Lower leg skin (tissue), 4 donors: ENCODE measurements at places on chromosomes 5 and 9. TPM values are rescaled to one million over a fixed set of nuclear protein-coding genes. Genes with fewer than 3 reads are reported as not detected.

- DNase-seq = no peak
Observed at GRCh38 chr5:121144764-121145163, 680.7 kb downstream of the PRR16 start.

DNA sequence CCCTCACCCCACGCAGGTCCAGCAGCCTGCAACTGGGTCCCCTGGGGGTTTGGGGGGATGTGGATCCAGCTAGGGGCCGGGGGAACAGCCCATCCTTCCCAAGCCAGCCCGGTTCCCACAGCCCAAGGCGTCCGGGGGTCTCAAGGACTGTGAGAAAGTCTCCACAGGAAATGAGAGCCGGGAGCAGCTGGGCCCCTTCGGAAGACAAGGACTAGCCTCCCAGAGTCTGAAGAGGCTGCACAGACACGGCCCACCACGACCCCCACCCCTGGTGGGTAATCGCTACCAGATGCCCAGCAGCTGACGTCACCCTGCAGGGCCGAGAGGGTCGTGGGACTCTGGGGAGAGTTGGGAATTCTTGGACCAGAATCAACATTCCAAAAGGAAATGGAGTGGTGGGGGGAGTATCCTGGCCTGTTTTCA, 10.5 kb downstream of the SH2D3C start:
- DNase-seq = no peak

- no peak for DNase-seq
Observed at GRCh38 chr5:171309276-171310211, 496 bp downstream of the TLX3 start.

DNA sequence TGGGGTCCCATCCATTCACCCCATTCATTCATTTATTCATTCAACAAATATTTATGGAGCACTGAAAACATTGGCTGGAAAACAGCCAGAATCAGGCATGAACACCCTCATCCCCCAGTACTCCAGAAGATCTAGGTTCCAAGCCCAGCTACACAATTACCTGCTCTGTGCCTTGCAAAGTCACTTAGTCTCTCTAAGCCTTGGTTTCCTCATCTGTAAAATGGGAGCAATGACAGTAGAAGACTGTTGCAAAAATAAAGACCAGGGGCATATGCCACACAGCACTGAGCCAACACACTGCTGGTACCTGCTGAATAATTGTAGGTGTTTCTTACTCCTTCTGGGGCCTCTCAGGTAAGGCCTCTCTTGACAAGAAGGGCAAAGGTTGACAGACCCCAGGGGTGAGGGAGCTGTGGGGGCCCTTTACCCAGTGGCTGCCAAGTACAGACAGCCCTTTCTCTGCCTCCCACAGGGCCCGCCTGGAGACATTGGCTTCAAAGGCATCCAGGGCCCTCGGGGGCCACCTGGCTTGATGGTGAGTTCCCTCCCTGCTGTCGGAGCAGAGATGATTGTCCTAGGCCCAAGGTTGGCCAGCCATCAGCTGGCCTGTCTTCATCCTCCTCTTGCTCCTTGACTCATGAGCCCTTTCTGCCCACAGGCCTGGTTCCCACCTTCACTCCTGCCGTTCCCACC, 22.6 kb upstream of the ORM1 start:
- DNase-seq = peak; percentile 58

OR1Q1 gene
- not detected for total RNA-seq

IRX1 gene
- total RNA-seq = 8.9 TPM

DNA sequence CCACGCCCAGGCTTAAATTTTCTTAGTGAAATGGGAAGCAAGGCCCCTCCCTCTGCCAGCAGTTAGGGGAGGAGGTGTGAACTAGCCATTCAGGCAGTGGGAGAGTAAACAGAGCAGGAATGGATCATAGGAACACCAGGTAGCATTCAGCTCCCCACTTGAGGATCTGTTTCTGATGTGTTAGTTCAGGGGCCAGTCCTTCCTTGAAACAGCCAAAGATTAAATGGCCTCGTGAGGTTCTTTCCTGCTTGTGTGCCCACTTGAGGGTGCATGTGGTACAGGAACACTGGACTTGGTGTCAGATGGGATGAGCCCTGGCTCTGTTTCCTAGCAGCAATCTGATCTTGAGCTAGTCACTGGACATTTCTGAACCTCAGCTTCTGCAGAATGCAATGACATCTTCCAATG, 21.2 kb downstream of the FAXDC2 start:
- DNase-seq = no peak

TLE1 gene
- 42.2 TPM for total RNA-seq

GRCh38 chr5:112772124-112772523, 34.4 kb downstream of the APC start:
- no peak for DNase-seq

DNA sequence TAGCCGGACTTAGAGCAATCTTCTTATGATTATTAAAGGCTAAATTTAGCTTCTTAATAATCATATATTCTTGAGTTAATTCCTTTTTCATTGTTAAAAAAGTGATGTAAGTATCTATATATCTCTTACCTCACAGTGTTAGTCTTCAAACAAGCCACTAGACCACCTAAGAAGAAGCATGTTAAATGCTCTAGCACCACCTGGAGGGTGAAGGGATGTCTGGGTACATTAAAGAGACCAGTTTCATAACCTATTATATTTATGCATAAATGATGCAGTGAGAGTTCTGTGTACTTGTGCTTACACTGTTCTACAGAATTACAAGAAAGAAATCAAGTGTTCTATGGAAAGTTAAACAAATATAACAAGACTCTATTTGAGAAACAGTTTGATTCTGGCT, 55.9 kb upstream of the SLCO6A1 start:
- no peak for DNase-seq

GRCh38 chr5:171024084-171024483, 162.3 kb downstream of the RANBP17 start:
- DNase-seq = no peak

SLC36A3 gene
- total RNA-seq = not detected

- no peak for DNase-seq
Observed at GRCh38 chr9:32385152-32385884, 875 bp downstream of the ACO1 start.

CCL19 gene
- not detected for total RNA-seq

GRCh38 chr5:158593925-158594324, 505.8 kb downstream of the EBF1 start:
- DNase-seq = no peak

DDX4 gene
- not detected for total RNA-seq

EGFLAM gene
- total RNA-seq = 0.72 TPM

GRCh38 chr9:108209132-108209685, 646.6 kb downstream of the ACTL7B start:
- DNase-seq = no peak

- no peak for DNase-seq
Observed at GRCh38 chr5:107149243-107150005, 521.3 kb downstream of the EFNA5 start.

KCTD16 gene
- not detected for total RNA-seq

DNA sequence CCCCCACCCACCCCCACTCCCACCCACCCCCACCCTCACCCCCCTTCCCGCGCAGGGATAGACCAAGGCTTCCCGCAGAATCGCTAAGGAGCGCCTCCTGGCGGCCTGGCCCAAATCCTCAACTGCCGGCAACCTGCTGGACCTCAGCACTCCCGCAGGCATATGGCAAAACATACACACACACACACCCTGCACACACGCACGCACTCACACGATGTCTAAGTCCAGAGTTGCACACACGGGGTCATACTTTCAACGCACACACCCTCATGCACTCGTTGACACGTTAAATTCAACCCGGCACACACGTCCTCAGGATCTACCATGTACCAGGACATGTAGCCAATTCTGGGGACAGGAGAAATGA, 1.7 kb downstream of the CPLX2 start:
- DNase-seq = no peak

- DNase-seq = no peak
Observed at GRCh38 chr9:38339087-38339486, 53.4 kb upstream of the ALDH1B1 start.

SURF2 gene
- total RNA-seq = 33.7 TPM

DNA sequence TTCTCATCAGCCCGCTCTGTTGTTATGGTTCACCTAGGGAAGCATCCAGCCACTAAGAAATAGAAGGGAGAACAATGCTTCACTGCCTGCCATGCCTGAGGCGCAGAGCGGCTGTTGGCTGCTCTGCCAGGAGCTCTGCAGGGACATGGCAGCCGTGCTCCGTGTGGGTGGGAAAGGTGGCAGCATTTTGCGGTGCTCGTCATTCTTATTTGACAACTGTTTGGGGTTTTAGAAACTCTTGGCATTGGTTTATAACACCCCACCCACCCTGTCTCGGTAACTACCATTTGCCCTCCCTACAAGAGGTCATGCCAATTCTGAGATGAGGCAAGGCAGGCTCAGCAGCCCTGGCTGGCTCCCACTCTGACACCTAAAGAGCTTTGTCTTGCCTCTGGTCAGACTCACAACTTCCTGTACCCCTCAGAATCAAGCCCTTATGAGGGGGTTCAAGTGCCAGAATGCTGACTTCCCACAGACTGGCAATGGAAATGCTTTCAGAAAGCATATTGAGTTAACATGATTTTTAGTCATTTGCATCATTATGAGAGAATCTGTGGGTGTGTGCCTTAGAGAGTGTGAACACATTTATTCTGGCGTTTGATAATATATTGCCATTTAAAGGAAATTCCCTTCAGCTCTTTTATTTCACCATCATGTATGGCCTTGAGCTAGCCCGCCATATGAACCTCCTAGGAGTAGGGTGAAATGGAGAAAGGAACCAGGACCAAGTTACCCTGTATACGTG, 288.0 kb upstream of the ANKRD55 start:
- no peak for DNase-seq

C9orf153 gene
- total RNA-seq = 0.63 TPM

SYNPO gene
- 3.8 TPM for total RNA-seq

GRCh38 chr5:12936221-12936620, 1008.3 kb downstream of the DNAH5 start:
- no peak for DNase-seq

GRCh38 chr5:129921204-129921603, 16.9 kb downstream of the CHSY3 start:
- DNase-seq = no peak

DNA sequence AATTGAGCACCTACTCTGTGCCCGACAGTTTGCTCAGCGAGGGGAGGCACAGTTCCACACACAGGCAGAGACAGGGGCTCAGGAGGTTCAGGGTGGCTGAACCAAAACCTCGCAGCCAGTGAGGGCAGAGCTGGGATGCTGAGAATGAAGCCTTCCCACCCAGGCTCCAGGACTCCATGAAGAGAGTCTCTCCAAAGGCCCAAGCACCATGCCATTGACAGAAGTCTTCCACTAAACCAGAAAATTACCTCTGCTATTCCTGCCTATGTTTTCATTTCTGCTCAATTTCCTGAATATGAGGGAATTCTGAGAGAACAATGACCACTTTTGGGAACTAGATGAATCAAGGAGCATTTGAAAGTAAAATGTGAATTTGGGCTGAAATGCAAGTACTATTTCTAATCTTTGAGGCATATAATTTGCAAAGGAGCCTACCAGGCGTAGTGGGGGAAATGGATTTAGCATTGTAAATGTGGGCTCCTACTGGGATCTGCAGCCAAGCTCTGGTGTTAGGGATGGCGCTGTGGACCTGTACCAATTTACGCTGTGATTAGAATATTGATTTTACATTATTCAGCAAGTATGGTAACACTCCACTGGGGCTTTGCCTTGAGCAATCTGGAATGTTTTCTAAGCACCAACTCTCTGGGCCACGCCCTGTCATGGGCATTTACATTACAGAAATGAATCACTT, 91.9 kb downstream of the DRD1 start:
- no peak for DNase-seq

GRCh38 chr5:125276096-125276495, 529.7 kb upstream of the ZNF608 start:
- DNase-seq = no peak

DNA sequence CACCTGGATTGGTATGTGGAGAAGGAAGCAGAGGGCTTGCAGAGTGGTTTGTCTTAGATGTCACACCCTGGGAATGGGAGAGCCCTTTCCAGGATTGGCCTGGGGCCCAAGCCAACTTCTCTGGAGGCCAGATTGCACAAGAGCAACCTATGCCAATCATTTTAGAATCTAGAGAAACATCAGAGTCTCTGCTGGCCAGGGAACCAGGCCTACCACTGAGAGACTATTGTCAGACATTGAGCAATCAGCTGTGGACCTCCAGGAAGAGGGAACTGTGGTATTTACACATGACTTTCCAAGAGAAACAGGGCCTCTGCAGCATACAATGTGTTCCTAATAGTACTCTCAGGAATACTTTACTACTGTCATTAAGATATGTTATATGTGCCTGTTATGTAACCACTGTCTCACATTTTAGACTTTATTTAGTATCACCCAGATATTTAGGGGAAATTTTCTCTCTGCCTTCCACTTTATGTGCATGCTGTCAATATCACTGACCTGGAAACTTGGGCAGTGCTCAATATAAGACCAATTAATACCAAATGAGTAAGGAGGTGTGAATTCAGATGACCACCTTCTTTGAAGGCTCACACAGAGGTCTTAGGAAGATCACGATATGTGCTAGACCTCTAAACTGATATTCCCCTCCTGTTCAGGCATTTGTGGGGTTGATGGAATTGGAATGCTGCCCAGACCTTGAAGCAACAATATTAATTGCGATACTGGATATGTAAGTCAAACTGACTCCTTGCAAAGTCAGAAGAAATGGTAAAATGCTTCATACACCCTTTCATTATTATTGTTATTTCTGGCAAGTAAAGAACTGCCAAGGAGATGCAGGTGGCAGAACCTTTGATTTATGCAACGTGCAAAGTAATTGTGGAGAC, 20.5 kb upstream of the CCL28 start:
- peak; percentile 77 for DNase-seq

ZNF658 gene
- 11.0 TPM for total RNA-seq

DNA sequence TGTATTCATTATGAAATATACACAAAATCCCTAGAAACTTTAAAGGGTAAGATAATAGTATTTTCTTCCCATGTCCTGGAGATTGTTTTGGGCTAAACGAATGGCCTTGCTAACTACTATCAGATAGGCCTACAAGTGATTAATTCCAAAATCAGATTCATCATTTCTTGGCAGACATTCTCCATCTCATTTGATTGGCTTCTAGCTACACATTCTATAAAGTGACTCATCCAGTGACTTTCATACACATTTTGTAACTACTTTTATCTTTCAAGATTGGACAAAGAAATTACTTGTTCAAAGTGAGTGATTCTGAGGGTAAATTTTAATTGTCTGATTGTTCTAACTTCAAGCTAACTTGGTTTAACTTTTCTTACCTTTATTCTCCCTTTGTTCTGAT, 93.3 kb downstream of the RAPGEF6 start:
- DNase-seq = no peak

DNA sequence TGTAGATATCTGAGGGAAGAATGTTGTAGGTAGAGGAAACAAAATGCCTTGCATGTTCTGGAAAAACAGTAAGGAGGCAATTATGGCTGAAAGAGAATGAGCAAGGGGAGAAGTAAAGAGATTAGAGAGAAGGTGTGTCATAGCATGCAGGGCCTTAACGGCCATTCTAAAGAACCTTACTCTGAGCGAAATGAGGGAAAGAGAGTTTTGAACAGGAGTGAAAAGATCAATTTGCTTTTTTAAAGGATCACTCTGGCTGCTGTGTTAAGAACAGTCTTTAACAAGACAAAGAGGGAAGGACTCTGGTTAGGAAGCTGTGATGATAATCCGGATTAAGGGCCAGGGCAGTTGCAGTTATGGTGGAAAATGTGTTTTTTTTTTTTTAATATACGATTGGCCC, 22.6 kb downstream of the PTBP3 start:
- DNase-seq = no peak
